ENCODE measurements at places on chromosomes 4 and X.
A peak's percentile ranks its signal among the peaks of the same experiment; 100 is the strongest.

- peak; percentile 34 for DNase-seq
Measured at GRCh38 chrX:103254171-103254824, 657 bp downstream of the TCEAL8 start.

DNA sequence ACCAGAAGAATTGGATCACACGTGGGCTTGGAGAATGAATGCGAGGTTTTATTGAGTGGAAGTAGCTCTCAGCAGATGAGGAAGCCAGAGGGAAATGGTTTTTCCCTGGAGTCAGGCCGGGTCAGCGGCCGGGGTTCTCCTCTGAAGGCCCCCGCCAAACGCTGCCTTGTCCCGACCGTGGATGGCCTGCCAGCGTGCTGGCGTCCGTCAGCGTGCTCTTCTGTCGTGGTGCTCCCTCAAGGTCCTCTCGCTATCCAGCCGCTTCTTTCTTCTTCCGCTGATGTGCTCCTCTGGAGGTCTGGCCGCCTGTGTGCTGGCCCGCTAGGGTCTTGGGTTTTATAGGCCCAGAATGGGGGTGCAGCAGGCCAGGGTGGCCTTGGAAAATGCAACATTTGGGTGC, 632.2 kb downstream of the TRAM1L1 start:
- no peak for DNase-seq

DNA sequence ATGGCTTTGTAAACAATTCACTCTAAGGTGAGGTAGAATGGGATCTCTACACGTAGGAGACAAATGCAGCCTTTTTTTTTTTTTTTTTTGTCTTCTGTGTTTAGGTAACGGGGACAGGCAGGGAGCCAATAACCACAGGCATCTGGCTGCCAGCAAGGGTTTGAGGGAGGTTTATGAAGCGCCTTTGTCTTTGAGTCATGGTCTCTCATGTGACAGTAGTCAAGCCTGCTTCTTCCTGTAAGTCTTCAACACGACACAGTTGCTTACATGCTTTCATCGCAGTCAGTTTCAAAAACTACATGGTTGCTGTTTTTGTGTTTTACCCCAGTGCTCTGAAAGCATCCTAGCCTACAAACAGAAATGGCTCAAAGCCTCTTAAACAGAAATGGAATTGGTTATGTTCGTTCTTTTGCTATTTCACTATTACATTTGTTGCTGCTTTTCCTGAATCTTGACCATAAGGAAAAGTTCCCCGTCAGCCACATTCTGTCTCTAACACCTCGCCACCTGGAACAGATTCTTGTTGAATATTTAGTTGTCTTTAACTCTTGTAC, 127.8 kb upstream of the METTL14 start:
- DNase-seq: peak; percentile 56

DNA sequence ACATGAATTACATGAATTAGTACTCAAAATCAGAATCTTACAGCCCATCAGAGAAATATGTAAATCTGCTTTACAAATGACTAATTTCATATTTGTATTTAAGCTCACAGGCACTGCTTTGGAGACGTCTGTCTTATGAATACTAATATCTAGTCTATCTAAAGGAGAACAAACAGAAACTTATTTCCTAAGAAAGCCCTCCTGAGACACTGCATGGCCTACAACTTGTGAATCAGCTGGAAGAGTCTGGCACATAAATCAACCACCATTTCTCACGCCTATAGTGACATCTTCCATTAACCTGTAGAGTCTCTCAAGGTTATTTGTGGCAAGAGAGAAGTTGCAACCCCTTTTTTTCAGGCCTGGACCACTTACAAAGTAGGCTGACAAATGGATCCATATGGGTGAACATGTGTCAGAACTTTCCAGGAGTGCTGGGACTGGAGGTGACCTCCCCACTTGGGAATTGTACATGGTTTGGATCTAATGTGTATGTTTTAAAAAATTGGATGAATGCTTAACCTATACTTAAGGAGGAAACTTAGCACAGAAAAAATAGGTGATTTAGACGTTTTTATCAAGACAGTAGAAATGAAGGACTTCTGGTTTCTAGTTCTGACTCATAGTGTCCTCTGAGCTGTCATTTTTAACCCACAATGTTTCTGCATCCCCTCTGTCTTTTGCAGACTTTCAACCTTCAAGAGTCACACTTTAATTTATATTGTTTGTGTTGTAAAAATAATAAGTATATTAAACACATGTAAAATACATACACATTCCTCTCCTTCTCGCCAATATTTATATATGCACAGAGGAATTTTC, 83.2 kb upstream of the ARHGAP24 start:
- DNase-seq: no peak

DNA sequence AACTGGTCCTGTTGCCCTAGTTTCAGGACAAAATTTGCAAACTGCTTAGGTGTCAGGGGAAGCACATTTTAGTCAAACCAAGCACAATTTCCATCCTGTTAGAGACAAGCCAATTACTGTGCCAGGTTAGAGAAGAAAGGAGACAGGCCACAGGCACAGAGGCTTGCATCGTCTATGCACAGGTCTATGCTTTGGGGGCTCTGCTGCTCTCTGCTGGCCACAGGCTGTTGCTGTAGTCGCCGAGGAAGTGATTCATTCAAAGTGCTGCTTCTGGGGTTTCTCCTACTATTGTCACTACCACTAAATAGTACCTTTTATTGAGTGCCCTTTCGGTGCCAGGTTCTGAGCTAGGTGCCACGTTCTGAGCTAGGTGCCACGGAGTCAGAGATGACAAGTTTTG, 45.5 kb downstream of the VGLL1 start:
- no peak for DNase-seq

- DNase-seq: peak; percentile 41
Measured at GRCh38 chrX:114797494-114797893, 213.6 kb downstream of the HTR2C start.

DNA sequence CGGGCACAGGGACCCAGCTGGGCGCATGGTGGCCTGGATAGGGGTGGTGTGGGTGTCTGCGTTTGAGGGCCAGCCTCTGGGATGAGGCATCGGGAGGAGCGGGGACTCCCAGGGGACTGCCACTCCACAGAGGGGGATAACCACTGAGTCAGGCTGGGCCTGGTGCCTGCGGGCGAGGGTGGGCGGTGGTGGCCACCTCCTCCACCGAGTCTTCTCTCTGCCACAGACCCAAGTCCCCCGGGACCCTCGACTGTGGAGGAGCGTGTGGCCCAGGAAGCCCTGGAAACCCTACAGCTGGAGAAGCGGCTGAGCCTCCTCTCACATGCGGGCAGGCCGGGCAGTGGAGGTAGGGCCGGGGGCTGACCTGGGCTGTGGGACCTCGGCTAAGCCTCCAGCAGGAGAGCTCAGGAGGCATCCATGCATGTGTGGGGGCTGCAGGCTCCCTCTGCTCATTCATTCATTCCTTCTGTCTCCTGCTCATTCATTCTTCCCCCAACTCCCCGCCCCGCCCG, 26.4 kb downstream of the DOK7 start:
- DNase-seq: no peak

DNA sequence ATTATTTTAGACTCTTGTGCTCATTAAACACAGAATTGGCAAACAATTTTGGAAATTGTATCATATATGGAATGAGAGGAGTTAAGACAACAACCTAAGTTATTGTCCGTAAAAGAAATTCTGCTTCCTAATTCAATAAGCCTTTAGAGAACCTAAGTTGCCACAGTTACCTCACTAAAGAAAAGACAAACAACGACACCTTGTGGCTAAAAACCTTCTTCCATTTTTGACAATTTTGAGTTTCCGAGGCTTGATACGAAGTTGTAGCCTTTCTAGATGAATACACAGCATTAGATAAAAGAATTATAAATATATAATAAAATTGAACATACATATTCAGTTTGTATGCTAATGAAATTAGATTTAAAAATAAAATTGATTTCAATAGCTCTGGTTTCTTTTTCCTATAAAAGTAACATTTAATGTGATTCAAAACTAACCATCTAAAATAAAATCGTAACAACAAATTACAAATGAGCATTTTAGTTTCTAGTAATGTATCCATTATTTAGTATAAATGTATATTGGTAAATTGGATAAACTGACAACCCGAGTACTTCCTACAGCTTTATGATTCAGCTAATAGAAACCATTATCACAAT, 275.1 kb downstream of the GPM6A start:
- peak; percentile 38 for DNase-seq

- DNase-seq: peak; percentile 2
Measured at GRCh38 chrX:24117258-24117657, 32.3 kb upstream of the ZFX start.

DNA sequence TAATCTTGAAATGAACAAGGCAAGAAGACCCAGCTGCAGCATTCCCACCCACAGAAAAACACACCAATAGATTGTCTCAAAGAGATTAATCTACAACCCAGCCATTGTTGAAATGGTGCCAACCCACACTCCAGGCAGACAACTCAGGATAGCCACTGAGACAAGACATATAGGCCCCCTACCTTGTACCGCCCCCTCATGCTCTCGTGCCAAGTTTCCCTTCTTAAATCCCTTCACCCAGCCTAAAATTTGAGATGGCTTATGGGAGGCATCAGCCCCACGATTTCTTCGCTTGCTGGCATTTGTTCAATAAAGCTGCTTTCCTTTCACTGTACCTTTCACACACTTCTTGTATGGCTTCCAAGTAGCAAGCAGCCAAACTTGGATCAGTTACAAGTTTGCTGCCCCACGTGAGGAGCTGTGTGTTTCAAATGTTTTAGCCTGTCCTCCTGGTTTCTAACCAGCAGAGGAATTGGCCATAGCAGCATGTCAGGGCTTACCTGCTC, 1754.1 kb downstream of the C4orf33 start:
- peak; percentile 71 for DNase-seq

- no peak for DNase-seq
Measured at GRCh38 chrX:112849016-112849415, 8.4 kb upstream of the AMOT start.

- no peak for DNase-seq
Measured at GRCh38 chr4:81355136-81355535, 116.6 kb downstream of the RASGEF1B start.

GRCh38 chrX:101415180-101416145, 7.4 kb downstream of the HNRNPH2 start:
- DNase-seq: no peak

DNA sequence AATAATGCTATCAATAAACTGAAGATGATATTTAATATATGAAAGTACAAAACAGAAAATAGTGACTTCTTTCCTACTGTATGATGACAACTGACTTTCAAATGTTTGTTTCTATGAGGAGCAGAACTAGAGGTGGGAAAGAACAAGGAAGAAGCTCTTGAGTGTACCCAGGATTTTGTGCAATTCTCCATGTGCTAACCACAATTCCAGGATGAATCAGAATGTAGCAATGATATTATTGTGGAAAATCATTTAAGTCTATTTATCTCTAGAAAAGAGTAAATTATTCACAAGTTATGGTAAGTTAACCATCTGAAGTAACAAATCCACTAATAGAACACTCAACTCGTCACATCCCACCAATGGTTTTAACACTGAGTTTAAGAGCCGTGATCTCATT, 324.1 kb upstream of the EMCN start:
- DNase-seq: no peak

- no peak for DNase-seq
Measured at GRCh38 chr4:151266497-151266896, 10.5 kb upstream of the PRSS48 start.

GRCh38 chr4:176788971-176789370, 3.8 kb downstream of the VEGFC start:
- no peak for DNase-seq

DNA sequence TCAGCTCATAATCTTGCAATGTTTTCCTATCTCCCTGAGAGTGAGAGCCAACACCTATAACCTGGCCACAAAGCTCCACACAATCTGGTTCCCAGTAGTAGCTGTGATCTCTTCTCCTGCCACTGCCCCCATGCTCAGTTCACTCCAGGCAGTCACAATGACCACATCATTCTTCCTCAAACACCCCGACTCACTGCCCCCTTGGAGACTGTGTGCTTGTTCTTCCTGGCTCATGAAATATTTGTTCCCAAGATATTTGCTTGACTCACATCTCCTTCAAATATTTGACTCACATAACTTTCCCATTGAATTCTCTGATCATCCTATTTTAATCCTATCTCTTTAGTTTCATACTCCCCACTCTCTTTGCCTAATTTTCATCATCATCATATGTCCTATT, 173.7 kb downstream of the AREG start:
- no peak for DNase-seq

- DNase-seq: peak; percentile 83
Measured at GRCh38 chr4:53714236-53715140, 123.2 kb upstream of the LNX1 start.

DNA sequence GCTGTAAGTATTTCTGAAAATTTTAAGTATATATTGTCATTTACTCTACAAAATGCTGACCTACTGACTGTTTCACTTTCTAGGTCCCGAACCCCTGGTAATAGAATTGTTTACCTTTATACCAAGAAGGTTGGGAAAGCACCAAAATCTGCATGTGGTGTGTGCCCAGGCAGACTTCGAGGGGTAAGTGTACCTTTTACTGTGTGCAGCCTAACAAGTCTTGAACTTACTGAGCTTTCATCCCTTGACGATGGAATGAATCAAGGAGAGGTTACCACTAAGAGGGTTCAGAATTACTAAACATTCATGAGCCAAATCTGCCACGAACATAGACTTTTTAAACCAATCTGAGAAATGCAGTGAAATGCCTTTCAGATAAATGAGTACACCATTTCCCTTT, 1.6 kb downstream of the RPL34 start:
- DNase-seq: no peak

DNA sequence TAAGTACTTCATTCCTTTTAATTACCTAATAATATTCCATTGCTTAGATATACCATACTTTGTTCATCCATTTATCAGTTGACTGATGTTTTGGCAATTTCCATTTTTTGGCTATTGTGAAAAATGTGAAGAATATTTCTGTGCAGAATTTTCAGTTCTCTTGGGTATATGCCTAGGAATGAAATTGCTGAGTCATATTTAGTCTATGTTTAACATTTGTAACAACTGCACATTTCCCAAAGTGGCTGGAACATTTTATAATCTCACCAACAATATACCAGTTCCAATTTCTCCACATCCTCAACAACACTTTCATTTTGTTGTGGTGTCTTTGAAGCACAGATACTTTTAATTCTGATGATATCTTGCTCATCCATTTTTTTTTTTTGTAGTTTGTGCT, 215.5 kb downstream of the PDGFC start:
- DNase-seq: no peak

GRCh38 chr4:42371305-42372252, 25.7 kb upstream of the SHISA3 start:
- peak; percentile 46 for DNase-seq

GRCh38 chr4:87511500-87511899, 17.7 kb downstream of the SPARCL1 start:
- DNase-seq: no peak

- no peak for DNase-seq
Measured at GRCh38 chr4:4481399-4481994, 60.4 kb downstream of the STX18 start.

GRCh38 chr4:128451270-128451905, 163.8 kb upstream of the PGRMC2 start:
- no peak for DNase-seq

DNA sequence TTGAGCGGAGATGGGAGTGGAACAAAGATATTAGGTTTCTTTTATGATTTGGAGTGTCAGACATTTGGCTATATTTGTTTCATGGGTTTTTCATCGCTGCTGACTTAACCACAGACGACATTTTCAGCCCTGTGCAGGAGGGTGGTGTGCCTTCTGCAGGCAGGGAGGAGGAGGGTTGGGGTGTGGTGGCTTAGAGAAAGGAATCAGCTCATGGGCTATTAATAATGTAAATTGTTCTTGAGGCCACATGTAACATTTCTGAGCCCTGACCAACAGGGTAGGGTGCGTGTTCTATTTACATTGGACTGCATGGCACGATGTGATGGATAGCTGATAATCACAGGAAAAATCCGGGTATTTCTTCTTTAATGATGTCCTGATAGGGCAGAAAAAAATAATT, 67.6 kb downstream of the POLA1 start:
- DNase-seq: no peak
